ENCODE measurements at places on chromosomes 2 and 18.

GRCh38 chr2:191266201-191266600 is 21.0 kb downstream of the MYO1B start:
- no peak for DNase-seq

DNA sequence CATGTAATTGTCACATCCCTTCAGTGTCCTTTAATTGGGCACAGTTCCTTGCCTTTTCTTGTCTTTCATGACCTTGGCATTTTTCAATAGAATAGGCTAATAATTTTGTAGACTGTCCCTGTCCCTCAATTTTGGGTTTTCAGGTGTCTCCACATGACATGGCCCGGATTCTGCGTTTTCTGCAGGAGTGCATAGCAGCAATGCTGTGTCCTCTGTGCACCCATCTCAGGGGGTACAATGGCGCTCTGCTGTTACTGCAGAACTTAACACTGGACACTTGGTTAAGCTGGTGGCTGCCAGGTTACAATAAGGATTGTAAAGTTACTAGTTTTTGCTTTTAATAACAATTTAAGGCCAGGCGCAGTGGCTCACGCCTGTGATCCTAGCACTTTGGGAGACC is 51.3 kb downstream of the INPP5D start:
- no peak for DNase-seq

DNA sequence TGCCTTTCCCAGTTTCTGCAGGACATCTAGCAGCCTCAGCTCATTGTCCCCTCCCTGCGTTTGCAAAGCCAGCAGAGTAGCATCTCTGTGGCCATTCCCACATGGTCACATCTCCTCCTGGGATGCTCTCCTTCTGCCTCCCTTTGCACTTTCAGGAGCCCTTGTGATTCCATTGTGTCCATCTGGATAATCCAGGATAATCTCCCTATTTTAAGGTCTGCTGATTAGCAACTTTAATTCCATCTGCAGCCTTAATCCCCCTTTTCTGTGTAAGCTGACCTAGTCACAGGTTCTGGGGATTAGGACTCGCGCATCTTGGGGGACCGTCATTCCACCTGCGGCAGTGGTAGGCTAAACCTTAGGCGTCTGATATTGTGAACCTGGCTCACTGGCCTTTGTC is 70.7 kb downstream of the NEDD4L start:
- DNase-seq, result no peak

- no peak for DNase-seq
Observed at GRCh38 chr2:235699576-235699975, 205.7 kb downstream of the AGAP1 start.

DNA sequence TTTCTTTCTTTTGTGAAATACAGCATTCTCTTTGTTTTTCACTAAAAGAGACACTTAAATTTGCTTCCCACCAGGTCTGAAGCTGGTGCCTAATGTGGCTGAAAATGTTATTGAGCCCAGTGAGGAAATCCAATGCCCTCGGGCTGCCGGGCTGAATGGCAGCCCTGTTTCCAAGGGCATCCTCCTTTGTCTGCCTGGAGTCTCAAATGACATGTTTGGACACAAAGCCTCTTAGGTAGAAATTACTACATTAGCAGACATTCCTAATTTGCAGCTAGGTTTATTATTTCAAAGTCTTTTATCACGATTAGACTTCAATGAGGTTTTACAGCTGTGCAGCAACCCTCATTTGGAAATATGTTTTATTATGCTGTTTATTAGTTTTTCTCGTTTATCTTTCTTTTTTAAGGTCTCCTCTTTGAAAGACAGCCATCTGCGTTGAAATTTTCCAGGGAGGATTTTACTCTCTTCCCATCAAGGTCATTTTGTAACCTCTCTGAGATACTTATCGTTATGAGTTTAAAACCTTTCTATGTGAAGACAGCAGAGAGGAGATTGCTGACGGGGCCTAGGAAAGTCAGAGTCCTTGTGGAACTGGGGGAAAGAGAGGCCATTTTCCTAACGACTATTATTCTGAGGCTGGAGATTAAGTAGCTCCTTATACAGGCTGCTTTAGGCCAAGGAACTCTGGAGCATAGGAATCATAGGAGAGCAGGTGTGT is 59.0 kb upstream of the ZNF532 start:
- no peak for DNase-seq

GRCh38 chr2:37775908-37776250 is 104.4 kb upstream of the CDC42EP3 start:
- no peak for DNase-seq

DNA sequence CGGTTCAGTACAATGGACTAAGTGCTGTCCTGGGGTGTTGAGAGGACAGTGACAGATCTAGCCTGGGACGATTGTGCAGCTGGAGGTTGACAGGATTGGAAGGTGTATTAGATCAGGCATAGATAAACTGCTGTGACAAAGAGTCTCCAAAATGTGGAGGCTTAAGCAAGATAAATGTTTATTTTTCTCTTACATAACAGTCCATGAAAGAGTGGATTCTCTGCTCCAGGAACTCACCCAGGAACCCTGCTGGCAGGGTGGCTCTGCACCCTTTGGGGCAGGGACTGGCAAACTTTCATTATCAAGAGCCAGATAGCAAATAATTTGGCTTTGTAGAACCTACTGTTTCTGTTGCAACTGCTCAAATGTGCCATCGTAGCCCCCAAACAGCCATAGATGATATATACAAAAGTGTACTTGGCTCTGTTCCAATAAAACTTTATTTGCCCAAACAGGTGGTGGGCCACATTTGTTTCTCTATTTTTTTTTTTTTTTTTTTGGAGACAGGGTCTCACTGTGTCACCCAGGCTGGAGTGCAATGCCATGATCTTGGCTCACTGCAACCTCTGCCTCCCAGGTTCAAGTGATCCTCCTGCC is 9.7 kb downstream of the HRH4 start:
- no peak for DNase-seq

DNA sequence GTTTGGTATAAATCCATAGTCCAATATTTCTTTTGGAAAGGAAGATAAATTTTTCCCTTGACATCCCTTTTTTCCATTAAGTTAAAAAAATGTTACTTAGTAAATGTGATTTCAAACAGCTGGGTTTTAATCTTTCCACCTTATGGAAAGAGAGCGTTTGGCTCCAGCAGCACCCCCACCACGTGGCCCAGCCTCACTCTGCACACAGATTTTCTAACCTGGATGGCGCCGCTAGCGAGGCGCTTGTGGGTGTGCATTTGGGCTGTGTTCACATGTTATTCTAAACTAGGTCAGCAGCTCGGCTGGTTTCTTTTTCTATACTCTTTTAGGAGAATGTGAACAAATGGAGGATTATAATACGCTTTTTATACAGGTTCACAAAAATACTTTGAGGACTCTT is 218.0 kb downstream of the LDLRAD4 start:
- DNase-seq, result no peak

DNA sequence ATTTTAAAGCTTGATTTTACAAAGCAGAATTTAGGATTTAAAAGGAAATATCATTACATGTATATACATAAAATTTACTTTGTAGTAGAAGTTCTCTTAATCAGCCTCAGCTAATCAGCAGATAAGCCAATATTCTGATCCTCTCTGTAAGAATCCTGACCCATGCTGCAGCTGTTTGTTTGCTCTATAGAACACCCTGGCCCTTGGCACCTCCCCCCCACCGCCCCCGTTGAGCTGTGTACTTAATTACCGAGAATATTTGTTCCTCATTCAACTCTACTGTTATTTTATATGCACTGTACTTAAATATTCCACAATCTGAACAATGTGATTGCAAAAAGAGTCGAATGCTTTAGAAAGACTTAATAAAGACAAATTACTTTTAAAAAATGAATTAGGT is 98.0 kb downstream of the EVA1A start:
- DNase-seq, result no peak
